ENCODE measurements at places on chromosomes 4 and X.
A peak's percentile ranks its signal among the peaks of the same experiment; 100 is the strongest.

- no peak for DNase-seq
These were observed 1522.5 kb downstream of the ARAP2 start for GRCh38 chr4:34721835-34722234.

GRCh38 chrX:104854790-104855340 is 288.9 kb downstream of the IL1RAPL2 start:
- no peak for DNase-seq

DNA sequence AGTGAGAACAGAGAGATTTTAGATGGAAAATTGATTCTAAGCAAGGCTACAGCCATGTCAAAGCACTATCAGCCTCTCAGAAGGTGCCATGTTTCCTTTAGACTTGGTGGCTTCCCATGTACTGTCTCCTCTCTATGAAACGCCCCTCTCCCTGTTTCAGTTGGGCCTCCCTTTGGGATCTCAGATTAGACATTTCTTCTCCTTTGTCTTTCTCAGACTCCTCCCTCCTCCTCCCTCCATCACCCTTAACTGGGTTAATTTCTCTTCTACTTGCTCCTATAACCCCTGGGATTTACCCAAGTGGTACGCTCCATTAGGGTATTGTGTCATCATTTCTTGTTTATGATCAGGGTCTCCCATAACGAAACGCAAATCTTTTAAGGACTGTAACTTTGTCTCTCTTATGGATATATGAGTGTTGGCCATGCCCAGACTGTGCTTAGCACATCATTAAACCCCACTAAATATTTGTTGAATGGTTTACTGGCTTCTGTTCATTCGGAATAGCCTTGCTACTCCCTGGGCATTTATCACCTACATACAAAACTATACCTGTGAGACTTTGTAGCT is 106.8 kb downstream of the FAM9B start:
- no peak for DNase-seq

GRCh38 chr4:72022553-72022952 is 9.2 kb upstream of the NPFFR2 start:
- DNase-seq = no peak

DNA sequence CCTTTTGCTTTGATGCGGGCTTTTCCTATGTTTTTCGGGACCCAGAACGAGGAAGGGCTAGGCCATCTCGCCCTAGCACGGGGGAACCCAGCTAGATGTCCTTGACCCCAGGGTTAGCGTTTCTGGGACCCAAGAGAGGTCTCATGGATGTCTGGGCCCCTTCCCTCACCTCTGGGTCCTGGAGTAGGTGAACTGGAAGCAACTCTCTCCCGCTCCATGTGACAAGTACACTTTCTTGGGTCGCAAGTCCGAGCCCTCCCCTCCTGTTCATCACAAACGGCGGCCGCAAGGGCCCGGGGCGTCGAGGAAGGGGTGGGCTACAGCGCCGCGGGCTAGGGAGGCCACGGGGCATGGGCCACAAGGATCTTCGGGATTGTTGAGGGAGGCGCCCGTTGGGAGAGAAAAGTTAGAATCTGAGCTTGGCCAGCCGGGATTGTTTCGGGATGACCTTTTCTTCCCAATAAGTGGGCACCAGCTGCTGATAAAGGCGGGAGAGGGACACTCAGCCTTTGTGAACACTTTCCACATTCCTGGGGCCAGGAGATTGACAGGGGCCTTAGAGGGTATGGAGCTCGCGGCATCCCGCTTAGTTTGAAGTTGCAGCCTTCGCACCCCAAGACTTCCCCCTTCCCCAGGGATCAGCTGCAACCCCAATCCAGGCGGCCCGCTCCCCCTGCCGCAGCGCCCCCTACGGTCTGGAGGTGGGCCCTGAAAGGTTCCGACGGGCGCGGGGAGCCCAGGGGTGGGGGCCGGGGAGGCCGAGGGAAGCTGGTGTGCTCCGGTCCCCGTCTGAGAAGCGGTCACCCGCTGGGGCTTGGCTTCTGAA is 136.9 kb upstream of the ZIC3 start:
- DNase-seq = no peak

GRCh38 chr4:83599183-83599582 is 63.3 kb downstream of the GPAT3 start:
- DNase-seq = no peak

GRCh38 chr4:36747277-36748129 is 466.1 kb downstream of the DTHD1 start:
- no peak for DNase-seq

DNA sequence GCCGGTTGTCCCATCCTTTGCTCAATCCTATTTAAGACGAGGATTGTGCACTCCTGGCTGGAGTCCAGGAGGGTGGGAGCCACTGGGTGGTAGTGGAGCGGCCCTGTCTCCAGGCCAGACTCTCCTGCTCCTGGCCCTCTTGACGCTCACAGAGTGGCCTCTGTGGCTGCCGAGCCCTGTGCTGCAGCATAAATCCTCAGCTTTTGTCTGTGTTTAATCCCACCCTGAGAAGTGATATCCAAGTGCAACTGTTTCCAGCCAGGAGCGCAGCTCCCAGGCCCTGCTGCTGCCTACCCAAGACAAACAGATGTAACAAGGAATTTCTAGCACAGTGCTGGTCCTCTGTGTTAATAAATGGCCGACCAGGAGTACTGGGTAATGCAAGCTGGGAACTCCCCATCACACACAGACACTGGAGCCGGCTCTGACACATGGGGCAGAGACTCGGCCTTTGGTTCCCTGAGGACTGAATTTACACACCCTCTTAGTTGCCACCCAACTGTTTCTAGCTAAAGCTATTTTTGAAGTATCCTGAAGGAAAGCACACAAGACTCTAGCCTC is 85.3 kb downstream of the GATB start:
- DNase-seq = no peak

- DNase-seq = no peak
These were observed 1075.1 kb upstream of the GRID2 start for GRCh38 chr4:91228659-91229058.

DNA sequence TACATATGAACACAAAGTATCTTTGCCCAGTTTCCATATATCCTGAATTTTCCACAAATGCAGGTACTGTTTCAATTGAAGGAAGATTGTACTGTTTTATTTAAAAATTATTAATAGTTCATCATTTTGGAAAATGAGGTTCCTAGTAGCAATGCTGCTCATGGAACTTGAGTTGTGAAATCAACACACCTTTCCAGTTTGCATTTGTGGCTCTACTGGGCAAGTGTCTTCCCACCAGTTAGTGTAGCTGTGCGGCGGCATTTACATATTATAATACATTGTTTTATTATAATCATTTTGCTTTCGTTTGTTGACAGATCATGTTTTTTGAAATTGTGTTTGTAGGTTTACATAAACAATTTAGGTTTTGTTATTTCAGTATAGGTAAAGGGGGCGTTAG is 2.0 kb upstream of the DDX3X start:
- no peak for DNase-seq

DNA sequence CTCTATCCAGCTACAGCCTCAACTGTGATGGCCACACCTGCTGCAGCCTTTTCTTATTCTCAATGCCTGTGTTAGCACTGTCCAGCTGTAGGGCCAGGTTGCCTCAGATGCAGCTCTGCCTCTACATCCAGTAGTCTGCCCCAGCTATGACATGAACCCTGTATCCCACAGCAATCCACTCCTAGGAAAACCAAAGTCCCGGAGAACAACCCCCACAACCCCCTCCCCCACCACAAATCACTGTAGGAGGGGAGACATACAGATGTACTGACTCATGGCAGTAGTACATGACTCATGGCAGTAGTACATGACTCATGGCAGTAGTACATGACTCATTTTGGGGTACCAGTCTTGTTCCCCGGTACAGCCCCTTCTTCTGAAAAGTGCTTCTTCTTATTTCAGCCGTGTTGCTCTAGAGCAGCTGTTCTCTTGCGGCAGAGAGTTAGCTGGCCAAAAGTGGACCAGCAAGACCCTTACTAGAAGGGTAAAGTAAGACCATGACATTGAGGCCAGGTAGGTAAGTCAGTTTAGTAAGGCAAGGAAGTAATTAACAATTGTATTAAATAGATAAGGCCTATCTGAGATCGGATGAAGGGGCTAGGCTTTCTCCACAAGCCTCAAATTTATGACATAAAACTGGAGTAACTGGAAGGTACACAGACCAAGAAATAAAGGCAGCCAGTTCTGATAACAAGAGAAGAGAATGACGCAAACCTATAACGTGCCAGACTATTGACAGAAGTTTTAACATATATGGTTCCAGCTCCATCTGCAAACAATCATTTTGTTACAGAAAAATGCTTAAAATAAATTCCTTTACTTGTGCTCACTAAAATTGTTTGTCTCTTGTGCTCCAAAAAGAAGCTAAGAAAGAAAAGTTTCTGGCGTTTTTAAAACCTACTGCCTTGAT is 221.4 kb downstream of the TACR3 start:
- no peak for DNase-seq

DNA sequence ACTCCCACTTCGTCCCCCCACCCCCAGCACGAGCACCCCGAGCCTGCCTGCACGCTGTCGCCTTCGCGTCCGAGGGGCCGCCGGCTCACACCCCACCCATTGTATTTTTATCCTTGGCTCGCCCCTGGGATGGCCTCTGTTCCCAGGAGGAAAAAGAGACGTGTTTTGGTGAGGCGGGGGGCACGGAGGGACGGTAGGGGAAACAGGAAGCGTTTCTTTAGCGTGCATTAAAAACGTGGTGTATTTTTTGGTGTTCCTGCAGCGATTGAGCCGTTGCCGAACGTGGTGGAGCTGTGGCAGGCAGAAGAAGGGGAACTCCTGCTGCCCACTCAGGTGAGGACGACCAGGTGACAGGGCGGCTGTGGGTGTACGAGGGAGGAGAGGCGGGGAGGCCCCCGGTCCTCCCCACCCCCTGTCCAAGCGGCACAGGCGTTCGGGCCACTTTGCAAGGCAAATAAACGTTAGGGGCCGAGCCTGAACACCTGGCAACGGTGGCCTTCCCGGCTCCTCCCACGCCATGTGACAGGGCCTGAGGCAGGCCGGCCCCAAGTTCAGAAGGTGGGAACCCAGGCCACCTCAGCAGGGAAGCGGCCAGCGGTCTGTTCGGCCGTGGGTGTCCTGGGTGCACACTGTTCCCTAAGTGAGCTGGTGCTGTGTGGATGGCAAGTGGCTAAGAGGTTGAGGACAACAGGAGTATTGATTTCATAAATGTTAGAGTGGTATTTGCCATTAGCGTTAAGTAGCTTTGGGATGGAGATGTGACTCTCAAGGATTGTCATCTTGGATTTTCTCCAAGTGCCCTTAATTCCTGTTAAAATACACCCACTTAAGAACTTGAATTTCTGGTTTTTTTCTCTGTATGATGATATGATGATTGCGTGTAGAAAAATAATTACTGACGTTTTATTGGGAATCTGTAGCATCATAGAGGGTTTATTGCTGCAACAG is 1.1 kb downstream of the TMEM131L start:
- peak; percentile 14 for DNase-seq

- DNase-seq = no peak
These were observed 200.2 kb downstream of the GUCY2F start for GRCh38 chrX:109281483-109282275.

GRCh38 chrX:77431227-77431626 is 16.0 kb upstream of the FGF16 start:
- no peak for DNase-seq

DNA sequence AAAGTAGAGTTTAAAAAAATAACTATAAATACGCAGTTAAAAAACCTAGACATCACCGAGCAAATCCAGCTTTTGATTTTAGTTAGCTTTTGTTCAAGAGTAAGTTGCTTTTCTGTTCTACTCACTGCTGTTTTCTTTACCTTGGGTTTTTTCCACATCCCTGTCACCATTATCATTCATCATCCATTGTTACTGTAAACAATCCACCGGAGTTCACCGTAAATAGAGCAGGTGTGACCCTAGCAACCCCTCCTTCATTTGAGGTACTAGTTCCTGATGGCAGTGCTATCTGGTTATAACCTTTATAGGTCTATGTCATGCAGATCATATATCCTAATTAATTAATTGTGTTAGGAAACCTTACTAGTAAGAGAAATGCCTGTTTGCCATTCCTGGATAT is 43.0 kb upstream of the TEX13D start:
- DNase-seq = no peak

- DNase-seq = peak; percentile 6
These were observed 465 bp downstream of the HAUS7 start for GRCh38 chrX:153469811-153470410.

GRCh38 chrX:1781766-1782165 is 166.9 kb downstream of the ASMT start:
- DNase-seq = no peak

Measured in stimulated activated CD4-positive, alpha-beta T cell treated with anti-CD3 and anti-CD28 coated beads, TNF-alpha, amount 100 ng/mL, for 24 hours (primary cell).